IPS DF 19.7 (cell line): ENCODE measurements at places on chromosomes 11 and 22.

GRCh38 chr11:27116684-27117083 lies 76.1 kb downstream of the BBOX1 start:
- DNase-seq, result no peak

DNA sequence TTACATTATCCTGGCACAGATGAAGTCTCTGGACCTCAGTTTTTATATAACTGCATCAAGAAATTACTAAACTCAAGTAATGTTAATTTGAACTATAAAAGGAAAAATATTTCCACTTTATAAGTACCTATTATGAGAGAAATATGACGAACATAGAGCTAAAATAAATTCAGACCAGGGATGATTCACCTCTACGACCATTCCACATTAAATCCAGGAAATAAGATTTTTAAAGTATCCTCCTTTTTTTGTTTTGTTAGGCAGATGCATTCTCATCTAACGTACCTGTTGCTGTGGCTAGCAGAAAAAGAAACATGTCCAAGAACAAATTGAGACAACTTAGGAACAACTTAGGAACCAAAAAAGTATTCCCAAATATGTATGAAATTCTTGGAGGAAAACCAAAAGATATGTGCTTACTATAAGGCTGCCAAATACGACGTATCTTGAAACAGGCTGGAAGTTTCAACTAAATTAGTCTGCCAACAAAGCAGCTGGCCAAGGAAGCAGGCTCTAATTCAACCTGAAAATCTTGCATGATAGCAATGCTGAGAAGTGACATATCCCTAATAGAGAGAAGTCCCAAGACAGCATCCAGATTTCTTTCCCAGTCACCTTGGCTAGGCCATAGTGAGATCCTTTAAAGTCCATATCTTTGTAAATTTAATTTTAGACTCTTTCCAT lies 15.7 kb downstream of the SPTY2D1 start:
- no peak for DNase-seq

GRCh38 chr11:119166368-119167076 lies 2.0 kb upstream of the NLRX1 start:
- DNase-seq, result no peak

GRCh38 chr11:12784445-12784844 lies 110.2 kb downstream of the TEAD1 start:
- DNase-seq, result no peak

GRCh38 chr11:8671651-8672062 lies 10.8 kb downstream of the TRIM66 start:
- DNase-seq, result no peak

DNA sequence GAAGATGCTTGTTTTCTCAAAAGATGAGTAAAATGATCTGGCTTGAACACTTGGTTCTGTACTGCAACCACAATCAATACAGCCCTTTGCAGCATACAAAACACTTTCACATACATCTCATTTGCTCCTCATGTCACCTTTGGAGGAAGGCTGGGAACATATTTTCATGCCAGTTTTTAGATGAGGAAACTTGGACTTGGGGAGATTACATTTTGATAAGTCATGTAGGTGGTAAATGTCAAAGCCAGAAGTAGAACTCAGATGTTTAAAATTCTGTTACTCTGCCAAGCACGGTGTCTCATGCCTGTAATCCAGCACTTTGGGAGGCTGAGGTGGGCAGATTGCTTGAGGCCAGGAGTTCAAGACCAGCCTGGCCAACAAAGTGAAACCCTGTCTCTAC lies 121.8 kb downstream of the MICAL2 start:
- DNase-seq, result no peak

DNA sequence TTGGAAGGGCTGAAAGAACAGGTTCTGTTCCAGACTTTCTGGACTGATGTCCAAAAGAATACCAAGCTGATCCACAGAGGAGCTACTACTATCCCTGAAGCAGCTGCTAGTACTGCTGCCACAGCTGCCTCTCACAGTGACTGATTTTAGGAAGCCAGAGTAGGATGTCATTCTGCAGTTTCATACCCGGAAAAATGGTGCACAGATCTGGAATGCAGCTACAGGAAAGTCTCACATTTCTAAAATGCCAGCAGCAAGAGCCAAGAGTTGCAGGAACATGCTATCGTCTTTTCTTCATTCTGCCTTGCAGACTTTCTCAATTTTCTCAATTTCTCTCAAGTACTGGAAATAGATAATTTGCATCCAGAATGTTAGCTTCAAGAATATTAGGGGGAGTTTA lies 19.4 kb upstream of the CCDC179 start:
- no peak for DNase-seq

DNA sequence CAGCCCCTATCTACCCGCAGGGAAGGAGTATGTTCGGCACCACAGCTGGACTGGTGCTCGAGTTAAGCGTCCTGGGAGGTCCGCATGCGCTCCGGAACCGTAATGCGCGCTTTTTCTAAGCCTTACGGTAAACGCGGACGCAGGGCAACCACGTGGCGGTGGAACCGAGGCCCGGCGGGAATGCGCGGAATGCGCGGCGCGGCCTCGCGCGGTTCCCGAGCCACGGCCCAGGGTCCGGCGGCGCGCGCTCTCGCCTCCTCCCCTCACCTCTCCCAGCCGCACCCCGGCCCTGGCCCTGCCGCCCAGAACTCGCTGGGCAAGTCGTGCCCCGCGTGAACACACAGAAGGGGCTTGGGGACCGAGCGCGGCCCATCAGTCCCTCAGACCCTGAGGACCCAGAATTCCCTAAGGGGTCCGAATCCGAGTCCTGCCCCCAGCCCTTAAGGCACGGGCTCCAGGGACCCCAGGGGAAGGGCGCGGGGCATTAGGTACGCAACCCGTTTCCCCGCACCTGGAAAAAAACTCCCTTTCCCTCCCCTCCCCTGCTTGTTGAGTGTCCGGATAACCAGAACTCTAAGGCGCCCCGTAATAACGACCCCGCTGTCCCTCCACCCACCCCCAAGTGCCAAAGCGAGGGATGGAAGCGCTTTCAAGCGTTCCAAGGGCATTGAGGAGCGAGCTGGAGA lies 4.3 kb upstream of the CCND1 start:
- DNase-seq, result no peak

- no peak for DNase-seq
Measured at GRCh38 chr11:45754741-45755140, 50.2 kb upstream of the SLC35C1 start.

- DNase-seq, result no peak
Measured at GRCh38 chr11:1924181-1924580, 4.7 kb downstream of the TNNT3 start.

- DNase-seq, result no peak
Measured at GRCh38 chr11:117713538-117713991, 83.5 kb downstream of the DSCAML1 start.

DNA sequence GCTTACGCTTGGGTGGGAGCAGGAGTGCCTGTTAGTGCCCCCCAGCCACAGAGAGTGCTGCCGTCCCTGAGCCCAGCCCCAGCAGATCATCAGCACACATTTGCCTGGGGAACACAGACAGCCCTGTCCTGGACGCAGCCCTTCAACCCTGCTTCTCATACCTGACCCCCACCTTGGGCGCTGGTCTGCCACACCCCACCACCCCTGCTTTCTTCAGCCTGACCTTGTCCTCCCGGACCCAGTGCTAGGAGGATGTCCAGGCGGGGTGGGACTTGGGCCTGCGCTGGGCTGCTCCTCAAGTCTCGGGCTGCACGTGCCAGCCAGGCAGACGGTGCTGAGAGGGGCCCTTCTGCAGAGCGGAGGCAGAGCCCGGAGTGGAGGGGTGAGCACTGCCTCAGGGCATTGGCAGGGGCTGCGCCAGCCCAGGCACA lies 119.2 kb downstream of the KCNQ1OT1 start:
- DNase-seq, result no peak

DNA sequence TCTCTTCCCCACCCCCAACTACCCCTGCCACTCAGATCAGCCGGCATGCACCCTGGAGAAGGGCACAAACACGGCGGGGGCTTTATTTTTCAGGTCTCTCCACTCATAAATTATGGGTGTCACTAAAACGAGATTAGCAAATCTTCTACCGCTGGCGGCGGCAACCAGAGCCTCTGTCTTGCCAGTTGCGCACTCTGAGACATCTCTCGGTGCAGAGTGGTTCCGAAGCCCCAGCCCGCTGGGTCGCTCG lies 125.3 kb upstream of the C11orf58 start:
- no peak for DNase-seq

GRCh38 chr11:129281471-129282415 lies 89.6 kb upstream of the ARHGAP32 start:
- no peak for DNase-seq

GRCh38 chr11:118321386-118322082 lies 17.0 kb downstream of the CD3E start:
- DNase-seq, result no peak

DNA sequence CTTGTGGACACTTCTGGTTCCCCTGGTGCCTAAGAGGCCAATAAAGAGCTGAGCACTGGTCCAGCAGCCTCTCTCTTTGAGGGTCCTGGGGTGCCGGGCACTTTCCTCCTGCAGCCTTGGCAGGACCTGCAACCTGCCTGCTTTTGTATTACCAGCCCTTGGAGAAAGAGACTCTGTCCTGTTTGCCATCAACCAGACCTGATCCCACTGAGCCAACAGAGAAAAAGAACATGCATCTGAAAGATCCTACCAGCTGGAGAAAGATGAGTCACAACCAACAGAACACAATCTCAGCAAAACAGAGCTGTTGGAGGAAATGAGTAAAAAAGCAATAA lies 321.0 kb downstream of the DDX10 start:
- no peak for DNase-seq

GRCh38 chr11:134819041-134819440 lies 407.0 kb upstream of the B3GAT1 start:
- DNase-seq, result peak; percentile 30

DNA sequence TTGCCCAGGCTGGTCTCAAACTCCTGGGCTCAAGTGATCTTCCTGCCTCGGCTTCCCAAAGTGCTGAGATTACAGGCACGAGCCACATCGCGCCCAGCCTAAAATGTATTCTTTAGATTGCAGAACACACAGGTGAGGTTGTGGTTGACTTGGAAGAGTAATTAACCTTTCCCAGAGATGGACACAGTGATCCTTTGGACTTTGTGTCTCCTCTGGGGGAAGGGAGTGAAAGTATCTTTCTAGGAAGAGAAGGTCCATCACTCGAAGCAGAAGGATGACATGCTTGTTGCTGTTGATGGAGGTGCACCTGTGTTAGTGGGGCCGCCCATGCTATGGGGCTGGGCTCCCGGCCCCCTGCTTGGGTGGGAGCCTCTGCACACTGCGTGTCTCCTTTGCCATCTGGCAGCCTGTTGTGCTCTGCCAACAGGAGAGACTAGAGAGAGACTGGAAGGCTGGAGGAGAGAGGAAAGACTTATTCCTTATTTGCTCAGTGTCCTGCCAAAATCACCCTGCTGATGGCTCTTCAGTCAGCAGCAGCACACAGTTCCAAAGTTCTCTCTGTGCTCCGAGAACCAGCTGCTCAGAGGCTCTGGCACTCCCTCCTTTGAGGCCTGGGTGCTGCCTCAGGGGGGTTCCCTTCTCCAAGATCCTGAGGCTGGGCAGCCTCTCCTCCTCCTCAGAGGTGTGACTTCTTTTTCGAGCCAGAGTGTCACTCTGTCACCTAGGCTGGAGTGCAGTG lies 33.1 kb upstream of the CYB5R3 start:
- DNase-seq, result no peak

- no peak for DNase-seq
Measured at GRCh38 chr22:31106731-31107177, 614 bp downstream of the SELENOM start.

DNA sequence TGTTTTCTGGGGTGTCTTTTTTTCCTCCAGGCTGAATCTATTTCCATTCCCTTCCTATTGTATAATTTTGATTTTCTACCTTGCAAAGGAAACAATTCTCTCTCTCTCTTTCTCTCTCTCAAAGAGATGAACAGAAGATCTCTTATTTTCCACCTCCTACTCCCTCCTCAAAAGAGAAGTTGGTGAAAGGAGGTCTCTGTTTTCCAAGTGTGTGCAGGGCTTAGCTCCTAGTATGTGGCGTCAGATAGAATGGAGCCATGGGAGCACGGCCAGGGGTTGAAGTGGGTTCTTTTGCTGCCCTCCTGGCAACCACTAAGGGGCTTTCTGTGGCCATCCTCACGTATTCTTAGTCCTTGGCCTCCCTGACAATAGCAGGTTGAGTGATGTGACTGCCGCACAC lies 480 bp downstream of the TRIM34 start:
- no peak for DNase-seq

DNA sequence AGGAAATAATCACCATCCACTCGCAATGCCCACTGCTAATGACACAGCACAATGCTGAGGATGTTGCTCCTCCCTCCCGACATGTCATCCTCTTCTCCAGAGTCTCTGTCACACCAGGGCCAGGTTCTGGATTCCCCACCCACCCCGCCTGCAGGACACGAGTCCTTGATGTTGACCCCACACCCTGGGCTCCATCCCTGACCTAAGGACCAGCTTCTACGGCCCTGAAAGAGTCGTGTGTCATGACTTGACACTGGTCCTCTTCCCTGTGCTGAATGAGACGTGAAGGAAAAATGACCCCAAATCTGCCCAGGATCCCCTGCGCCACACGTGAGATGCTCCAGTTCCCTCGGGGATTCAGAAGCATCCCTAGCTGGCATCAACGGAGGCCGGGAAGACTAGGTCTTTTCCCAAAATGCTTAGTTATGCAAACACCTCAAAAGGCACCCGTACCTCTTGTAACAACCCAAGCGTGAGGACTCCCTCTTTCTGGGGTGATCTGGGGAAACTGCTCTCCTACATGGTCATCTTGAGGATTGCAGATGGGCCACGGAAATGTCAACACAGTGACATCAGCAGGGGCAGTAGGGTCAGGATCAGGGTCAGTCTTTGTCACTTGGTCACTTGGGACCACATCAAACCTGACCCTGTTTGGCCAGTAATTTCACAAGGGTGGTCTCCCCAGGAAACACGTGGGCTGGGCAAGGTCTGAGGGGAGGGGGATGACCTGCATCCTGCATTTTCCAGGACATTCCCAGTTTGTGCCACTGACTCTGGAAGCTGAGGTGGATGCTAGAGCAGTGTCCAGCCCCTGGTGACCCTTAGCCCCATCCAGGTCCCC lies 42.0 kb downstream of the IGLL5 start:
- no peak for DNase-seq

DNA sequence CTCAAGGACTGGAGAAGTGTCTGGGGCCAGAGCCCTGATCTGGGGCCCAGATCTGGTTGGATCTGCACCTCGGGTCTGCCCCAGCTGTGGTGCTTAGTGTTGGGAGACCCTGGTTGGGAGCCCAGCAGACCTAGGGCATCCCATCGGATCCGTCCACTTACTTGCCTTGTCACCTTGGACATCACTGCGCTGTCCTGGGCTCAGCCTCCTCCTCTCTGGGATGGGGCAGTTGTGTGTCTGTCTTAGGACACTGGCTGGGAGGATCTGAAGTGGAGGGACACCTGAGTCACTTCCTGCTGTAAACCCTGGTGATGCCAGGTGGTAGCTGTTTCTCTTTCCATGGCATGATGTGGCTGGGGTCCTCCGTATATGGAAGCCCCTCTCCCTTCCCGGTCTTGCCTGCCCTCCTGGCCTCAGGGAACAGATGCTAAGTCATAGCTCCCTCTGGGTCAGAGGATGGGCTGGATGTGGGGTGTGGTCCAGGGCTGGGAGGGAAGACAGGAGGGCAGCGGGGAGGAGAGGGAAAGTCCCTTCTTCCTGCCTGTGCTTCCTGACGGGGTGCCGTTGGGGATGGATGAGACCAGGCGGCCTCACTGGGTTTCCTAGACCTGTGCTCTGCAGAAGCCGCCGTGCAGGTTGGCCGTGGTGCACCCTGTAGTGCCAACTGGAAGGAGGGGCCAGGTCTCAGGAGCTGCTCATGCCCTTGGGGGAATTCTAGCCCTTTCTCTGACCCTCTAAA lies 12.1 kb upstream of the OMP start:
- DNase-seq, result no peak
